ENCODE measurements at places on chromosomes 1 and 21.

GRCh38 chr1:160807738-160808137, 11.8 kb downstream of the LY9 start:
- DNase-seq, result no peak

GRCh38 chr1:1237874-1238701, 6.1 kb downstream of the B3GALT6 start:
- DNase-seq, result no peak

- no peak for DNase-seq
Measured at GRCh38 chr1:85992791-85993190, 163.8 kb downstream of the COL24A1 start.

DNA sequence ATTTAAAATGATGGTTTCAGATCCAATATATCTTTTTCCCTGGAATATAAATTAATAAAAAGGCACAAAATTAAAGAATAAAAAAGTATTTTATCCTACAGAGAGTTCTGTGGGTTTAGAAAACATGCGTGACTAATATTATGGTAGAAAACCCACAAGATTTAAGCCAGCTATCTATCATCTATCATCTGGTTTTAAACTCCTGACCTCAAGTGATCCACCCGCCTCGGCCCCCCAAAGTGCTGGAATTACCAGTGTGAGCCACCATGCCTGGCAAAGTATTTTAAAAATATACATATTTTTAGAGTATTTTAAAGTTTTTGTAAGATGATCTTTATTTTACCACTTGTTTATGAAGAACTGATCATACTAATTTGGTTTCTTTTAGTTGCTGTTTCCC, 79.5 kb downstream of the NRIP1 start:
- DNase-seq, result no peak

DNA sequence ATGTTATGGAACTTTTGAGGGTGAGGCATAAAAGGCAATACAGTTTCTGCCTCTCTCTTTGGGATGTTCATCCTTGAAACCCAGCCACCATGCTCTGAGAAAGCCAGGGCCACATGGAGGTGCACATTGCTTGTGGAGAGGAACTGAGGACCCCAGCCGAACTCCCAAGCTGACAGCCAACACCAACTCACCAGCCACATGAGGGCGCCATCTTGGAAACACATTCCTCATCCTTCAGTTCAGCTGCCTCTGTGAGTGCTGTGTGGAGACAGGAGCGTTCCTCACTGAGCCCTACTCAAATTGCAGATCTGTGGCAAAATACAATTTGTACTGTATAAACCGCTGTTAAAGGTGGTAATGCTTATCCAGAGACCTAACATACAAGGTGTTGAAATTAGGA, 137.5 kb downstream of the GABPA start:
- no peak for DNase-seq

DNA sequence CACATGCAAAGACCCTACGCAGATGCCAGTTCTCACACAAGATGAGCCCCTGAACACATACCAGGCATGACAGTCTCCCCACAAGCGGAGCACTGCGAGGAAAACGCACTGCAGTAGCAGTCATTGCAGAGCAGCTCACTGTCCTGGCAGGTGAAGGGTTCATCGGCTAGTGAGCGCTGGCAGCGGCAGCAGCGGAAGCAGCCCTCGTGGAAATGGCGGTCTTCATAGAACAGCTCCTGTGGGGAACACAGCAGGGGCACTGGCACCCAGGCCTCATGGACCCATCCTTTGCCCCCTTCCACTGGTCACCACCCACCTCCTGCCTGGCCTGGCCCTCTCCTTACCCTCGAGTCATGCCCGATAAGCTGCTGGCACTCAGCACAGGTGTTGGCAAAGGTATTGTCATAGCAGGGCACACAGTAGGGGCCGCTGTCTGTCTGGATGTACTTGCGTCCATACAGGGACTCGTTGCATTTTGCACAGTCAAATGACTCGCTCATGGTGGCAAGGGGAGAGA, 6.3 kb downstream of the FHL3 start:
- DNase-seq, result no peak

DNA sequence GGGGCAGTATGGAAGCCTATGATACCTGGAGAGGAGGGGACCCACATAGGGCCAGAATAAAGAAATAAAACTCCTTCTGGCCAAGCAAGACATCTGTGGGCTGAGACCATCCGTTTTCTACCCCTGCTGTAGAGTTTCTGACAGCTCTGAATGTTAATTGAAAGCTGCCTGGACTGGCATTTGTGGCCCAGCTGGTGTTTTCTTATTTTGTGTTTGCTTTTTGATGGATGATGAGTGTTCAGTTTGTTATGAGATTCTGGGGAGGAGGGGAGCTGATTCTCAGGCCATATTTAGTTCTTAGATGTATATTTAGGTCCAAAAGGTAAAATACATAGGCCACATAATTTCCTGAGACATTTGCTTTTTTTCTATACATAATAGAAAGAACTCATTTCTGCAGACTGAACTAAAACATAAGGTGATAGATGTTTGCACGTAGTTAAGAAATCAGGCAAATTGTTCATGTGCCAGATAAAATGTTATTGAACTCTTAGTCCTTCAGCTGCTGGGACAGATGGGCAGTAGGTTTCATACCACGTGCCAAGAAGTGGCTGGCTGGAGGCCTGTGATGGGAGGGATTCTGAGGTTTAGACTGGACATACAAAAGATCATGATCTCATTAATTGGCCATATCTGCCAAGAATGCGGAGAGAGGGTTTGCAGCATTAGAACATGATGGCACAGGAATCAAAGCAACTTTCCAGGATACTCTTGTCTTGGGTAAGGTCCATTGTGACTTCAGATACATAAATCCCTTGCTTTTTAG, 54.1 kb downstream of the DSCAM start:
- no peak for DNase-seq

DNA sequence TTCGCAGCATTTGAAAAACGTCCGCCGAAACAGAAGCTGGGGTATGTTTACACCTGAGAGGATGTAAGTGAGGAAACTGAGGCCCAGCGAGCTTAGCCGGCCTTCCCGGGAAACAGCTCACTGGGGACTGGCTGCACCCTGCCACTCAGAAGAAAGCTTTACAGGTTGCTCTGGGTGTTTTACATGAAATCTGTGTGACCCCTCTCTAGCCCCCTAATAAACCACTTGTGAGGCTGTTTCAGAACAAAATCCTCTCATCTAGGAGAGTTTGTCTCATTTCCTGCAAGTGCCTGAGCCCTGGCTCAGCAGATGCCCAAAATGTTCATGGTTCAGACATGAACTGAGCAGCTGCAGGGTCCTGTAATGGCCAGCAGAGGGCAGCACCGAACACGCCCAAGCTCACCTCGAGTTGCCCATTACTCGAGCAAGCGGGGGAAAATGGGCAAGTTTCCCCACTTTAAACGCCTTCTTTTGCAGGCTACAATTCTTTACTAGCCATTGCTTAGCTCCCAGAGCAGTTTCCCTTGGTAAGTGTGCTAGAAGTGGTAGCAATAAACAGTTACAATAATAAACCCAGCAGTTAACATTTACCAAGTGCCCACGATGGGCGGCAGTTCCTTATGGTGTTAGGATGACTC, 76.4 kb downstream of the FHAD1 start:
- peak; percentile 46 for DNase-seq

DNA sequence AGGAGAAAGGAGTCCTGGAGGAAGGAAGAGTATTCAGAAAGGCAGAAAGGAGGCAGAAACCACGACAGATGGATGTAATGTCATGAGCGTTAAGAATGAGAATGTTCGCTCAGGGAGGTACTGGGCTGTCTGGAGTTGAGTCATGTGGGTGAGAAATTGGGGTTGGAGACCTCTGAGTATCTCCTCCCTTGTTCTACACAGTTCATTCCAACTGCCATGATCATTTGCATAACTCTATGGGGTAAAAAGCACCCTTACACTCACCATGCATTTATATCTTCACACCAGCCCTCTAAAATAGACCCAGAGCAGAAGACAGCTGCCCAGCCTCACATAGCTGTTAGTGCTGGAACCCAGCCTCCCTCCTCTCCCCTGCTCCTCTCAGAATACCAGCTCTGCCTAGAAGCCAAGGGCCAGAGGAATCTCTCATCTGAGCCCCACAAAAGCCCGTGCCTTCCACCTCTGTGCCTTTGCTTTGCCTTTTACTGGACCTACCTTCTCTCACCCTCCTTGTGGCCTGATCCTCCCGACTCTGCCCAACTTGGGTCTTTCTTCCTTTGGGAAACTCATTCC, 85.2 kb downstream of the BEND5 start:
- DNase-seq, result no peak

DNA sequence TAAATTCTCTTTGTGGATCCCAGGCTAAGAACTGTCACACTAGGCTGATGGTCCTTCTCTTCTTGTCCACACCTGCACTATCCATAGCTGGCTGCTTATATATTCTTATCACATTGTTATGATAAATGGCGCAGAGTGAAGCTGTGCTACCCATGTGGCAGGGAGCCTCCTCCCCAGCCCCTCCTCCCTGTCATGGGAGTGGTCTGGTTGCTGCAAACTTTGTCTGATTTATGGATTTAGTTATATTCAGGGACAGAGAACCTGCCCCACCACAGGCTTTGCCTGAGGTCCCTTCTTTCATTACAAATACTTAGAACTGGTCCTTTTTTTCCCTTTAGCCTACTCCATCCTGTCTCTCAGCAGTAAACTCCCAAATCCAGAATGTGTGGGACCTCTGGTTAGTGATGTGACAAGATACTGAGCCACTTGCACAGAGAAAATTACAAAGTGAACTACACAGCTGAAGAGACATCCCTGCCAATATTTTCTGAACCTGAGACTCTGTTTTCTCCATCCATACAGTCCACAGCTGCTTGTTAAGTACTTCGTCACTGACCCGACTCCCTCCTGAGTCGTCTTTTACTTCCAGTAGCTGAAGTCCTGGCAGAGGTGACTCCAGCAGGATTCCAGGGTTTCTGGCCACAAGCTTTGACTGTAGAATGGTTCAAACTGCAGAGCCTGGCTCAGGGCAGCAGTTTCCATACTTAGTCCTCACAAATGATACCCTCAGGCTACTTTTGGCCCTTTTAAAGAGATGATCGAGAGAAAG, 37.6 kb downstream of the PTGFRN start:
- no peak for DNase-seq

DNA sequence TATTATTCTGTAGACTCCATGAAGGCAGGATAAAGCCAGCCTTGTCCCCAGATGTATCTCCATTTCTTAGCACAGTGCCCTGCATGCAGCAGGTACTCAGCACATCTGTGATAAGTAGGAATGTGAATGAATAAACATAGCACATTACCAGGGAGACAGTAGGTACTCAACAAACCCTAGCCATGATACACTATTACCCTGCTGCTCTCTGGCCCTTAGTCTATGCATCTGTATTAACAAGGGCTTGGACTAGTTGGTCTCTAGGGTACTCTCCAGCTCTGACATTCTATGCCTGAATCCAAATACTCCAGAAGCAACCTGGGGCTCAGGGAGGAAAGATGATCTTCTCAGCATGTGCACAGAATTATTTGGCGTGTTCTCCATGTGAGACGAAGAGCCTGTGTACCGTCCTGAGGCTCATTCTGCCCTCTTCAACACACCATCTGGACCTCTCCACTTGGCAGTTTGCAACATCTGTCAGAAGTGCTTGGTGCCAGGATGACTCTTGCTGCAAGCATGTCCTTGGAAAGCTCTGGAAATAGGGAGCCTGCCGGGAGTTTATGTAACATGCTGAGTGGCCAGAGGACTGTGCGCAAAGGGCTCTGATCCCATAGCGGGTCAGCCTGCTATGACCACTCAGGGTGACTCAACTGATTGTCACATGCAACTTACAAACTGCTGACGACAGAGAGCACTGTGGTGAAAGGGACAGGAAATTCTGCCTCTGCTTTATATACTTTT, 228.2 kb upstream of the USP24 start:
- DNase-seq, result no peak

DNA sequence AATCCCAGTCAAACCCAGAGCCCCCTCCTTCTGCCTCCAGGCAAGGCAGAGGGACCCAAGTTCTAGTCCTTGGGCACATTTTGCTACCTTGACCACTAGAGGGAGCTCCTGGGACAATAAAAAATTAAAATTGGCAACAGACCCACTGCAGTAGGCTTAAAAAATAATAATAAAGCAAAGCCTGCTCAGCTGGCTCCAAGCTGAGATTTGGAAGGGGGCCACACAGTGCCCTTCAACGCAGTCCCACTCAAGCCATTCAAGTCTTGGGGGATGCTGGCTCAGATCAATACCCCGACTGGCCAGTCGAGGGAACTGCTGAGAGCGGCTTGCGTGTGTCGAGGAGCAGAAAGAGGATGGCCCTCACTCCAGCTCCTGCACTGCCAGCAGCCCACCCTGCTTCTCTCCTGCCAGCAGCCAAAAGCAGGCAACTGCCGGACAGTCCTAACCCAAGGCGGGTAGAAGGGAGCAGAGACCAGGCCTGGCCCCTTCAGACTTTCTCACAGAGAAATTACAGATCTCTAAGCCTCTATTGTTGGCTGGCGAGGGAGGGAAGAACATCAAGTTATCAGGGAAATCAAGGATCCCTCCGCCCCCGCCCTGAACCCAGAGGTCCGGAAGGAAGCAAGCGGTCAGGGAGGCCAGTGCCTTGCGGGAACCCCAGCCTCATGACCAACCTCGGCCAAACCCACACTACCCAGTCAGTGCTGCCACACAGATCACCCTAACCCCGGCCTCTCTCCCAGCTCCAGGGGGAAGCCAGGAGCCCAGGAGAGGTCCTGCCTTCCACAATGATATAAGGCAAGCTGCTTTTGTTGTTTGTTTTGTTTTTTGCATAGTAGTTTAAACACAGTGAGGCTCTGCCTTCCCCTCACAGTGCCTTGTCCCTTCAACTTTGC, 4.9 kb upstream of the ALDH4A1 start:
- DNase-seq, result no peak

GRCh38 chr1:199855580-199855979, 171.9 kb upstream of the NR5A2 start:
- no peak for DNase-seq

- no peak for DNase-seq
Measured at GRCh38 chr1:44602634-44603628, 71.3 kb downstream of the TMEM53 start.

GRCh38 chr1:41230656-41231055, 11.4 kb downstream of the SCMH1 start:
- DNase-seq, result no peak

DNA sequence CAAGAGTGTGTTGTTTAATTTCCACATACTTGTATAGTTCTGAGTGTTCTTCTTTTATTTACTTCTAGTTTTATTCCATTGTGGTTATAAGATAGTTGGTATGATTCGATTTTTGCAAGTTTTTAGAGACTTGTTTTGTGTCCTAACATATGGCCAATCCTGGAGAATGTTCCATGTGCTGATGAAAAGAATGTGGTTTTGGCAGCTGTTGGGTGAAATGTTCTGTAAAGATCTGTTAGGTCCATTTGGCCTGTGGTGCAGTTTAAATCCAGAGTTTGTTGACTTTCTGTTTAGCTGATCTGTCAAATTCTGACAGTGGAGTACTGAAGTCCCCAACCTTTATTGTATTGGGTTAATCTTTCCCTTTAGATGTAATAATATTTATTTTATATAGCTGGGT, 19.5 kb upstream of the TIPRL start:
- DNase-seq, result no peak

GRCh38 chr1:169392406-169392805, 24.4 kb downstream of the BLZF1 start:
- DNase-seq, result no peak
